ENCODE measurements at places on chromosomes 12 and 14.

- DNase-seq = peak; percentile 79
Measured at GRCh38 chr14:69658664-69659261, 47.4 kb downstream of the SUSD6 start.

- no peak for DNase-seq
Measured at GRCh38 chr14:32405856-32406255, 76.8 kb downstream of the AKAP6 start.

GRCh38 chr12:67025543-67026114, 243.5 kb upstream of the CAND1 start:
- DNase-seq = peak; percentile 75

DNA sequence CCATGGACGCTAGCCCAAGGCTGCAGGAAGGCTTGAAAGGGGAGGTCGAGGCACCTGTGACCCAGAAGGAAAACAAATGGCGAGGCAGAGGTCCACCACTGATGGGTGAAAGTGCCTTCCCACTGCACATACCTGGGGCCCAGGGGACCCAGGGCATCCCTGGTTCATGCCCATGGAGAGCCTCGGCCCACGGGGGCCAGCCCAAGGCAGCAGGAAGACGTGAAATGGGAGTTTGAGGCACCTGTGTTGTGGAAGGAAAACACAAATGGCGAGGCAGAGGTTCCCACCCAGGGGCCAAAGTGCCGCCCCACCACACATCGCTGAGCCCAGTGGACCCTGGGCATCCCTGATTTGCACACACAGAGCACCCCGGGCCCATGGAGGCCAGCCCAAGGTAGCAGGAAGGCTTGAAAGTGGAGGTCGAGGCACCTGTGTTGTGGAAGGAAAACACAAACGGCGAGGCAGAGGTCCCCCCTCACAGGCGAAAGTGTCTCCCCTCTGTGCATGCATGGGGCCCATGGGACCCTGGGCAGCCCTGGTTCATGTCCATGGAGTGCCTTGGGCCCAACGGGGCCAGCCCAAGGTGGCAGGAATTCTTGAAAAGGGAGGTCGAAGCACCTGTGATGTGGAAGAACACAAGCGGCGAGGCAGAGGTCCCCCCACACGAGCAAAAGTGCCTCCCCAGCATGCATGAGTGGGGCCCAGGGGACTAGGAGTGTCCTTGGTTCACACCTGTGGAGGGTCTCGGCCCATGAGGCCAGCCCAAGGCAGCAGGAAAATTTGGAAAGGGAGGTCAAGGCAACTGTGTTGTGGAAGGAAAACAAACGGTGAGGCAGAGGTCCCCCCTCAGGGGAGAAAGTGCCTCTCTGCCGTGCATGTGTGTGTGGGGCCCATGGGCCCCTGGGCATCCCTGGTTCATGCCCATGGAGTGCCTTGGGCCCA, 383.3 kb downstream of the ALG10 start:
- peak; percentile 39 for DNase-seq

DNA sequence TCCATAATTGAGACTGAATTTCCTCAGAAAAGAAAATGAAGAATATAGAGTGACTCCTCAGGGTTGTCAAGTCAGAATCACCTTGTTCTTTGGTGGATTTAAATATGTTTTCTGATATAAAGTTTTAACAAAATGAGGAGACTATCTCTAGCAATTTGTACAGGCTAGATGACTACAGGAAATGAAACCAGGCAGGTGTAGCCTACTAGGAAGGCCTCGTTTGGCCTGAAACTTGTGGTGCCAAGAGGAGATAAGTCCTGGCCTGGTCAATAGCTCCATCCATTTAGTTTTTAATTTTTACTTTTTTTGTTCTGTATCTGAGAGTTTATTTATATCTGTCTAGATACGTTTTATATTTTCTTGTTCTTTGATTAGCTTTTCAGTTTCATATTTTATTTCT, 41.5 kb downstream of the SNAPC1 start:
- DNase-seq = no peak

DNA sequence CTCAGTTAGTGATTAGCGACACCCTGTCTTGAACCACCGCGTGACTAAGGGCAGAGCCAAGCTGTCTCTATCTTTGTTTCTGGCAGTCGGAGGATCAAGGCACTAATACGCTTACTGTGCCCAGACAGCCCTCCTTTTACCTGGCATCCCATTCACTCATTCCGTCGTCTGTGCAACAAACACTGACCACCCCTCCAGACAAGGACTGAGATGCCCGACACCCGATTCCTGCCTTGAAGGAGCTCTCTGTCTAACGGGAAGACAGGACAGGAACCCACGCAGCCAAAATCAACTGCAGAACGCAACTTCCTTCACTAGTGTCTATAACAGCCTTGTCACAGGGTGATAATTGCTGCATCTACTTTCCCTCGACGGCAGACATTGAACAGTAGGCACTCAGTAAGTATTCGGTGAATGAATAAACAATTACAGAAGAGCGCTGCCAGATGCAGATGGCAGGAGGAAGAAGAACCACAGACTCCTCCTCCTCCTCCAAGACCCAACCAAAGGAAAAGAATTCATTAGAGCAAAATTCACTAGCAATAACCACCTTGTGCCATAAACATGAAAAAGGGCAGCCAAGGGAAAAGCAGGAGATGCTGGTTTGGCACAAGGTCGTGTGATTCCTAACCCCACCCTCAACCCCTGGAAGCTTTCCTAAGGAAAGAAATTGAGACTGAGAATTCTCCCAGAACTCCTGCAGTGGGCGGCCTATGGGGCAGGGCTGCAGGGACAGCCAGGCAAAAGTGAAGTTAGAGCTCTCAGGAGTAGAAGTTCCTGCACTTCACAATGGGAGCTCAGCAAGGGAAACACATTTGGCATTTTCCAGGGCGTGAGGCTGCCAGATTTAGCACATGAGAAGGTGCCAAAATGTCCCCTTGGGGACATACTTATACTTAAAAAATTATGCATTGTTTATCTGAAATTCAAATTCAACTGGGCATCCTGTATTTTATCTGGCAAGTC, 186.6 kb upstream of the DIO3 start:
- no peak for DNase-seq

- DNase-seq = no peak
Measured at GRCh38 chr12:123096741-123097140, 54.1 kb downstream of the PITPNM2 start.

GRCh38 chr14:93528884-93529558, 98.3 kb downstream of the UNC79 start:
- DNase-seq = no peak

GRCh38 chr12:131363393-131363792, 347.5 kb upstream of the SFSWAP start:
- DNase-seq = peak; percentile 30

DNA sequence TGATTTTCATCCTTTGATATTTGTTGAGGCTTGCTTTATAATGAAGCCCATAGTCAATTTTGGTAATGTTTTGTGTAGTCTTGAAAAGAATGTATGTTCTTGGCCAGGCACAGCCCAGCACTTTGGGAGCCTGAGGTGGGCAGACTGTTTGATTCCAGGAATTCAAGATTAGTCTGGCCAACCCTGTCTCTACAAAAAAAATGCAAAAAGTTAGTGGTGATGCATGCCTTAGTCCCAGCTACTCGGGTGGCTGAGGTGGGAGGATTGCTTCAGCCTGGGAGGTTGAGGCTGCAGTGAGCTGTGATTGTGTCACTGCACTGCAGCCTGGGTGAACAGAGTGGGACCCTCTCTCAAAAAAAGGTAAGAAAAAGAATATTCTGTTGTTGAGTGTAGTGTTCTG, 10.8 kb downstream of the ETNK1 start:
- no peak for DNase-seq

- no peak for DNase-seq
Measured at GRCh38 chr14:23121361-23121771, 2.3 kb upstream of the CEBPE start.

DNA sequence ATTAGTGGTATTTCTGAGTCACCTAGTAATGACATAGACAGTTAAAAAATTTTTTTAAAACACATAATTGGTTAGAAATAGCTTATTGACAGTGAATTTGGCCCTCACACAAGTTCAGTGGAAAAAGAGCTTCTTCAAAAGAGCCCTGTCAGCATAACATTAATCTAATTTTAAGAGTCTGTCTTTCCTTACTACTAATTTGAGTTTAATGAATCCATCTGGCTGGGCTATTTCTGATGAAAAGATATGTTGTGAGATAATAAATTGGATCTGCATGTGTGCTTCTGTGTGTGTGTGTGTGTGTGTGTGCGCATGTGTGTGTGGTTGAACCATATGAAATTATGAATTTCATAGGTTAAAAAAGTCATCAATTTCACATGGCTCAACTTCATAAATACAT, 1045.2 kb downstream of the FLRT2 start:
- no peak for DNase-seq

DNA sequence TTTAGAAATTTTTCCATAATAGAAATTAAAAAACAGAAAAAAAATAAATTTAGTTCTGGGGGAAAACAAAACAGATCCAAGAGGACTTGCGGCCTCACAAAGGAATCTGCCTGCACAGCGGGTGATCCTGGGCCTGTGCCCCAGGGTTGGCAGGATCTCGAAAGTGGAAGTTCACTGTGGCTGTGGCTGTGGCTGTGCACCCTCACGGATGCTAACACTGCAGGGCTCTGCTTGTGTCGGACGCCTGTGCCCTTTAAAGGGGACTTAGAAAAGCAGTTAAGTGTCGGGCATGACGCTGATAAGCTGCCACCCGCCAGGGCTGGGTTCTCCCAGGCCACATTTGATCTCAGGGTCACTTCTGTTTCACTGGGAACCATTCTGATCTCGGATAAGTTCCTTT, 209.1 kb downstream of the TTC7B start:
- DNase-seq = no peak

- DNase-seq = no peak
Measured at GRCh38 chr12:58932806-58933681, 12.7 kb upstream of the LRIG3 start.

DNA sequence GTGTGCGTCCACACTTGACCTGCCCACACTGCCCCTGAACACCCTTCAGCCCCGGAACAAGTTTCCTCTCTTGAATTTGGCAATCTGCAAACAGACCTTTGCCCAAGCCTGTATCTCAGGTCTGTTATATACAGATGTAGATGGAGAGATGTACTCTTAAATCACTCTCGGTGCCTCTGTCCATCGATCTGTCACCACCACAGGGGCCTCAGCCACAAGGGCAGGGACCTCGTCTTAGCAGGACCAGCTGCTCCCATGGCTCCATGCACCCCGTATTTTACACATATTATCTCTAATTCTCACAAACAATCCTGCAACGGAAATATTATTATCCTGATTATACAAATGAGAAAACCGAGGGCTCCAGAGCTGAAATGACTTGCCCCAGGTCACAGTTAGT, 313.4 kb downstream of the BCL11B start:
- peak; percentile 2 for DNase-seq

GRCh38 chr12:54958048-54958658, 26.4 kb downstream of the TESPA1 start:
- peak; percentile 70 for DNase-seq
